ENCODE measurements at places on chromosomes 3 and 15.

DNA sequence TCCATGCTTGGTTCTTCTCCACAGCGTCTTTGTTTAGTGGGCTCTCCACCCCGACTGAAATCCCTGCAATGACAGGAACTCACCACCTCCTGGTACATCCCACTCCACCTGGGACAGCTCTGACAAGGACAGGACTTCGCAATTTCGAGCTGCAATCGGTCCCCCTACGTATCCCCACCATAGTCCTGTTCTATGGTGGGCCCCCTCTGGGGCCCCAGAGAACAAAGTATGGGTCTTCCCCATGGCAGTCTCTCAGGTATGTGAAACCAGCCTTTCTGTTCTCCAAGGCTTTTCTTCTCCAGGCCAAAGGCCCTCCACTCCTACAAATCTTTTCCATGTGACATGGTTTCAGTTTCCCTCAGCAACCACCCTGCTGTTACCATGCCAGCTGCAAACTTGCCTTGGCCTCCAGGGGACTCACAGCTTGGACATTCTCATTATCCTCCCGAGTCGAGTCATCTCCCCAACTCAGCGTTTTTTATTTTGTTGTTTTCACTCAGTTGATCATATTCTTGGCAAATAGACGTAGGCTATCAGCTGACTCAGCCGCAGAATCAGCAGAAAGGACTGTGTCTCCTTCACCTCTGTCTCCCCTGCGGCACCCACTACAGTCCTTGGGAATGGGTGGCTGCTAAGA, 233.3 kb downstream of the OPA1 start:
- DNase-seq = peak; percentile 53

- no peak for DNase-seq
Observed at GRCh38 chr15:59950603-59951388, 53.3 kb upstream of the FOXB1 start.

- DNase-seq = no peak
Observed at GRCh38 chr15:92925454-92925853, 25.3 kb downstream of the CHD2 start.

GRCh38 chr15:42848846-42849245, 71.7 kb downstream of the TTBK2 start:
- DNase-seq = no peak
